ENCODE measurements at places on chromosomes 3 and 15. TPM values are rescaled to one million over a fixed set of nuclear protein-coding genes. Genes with fewer than 3 reads are reported as not detected.

The GOLGA8T gene
- total RNA-seq, result not detected

The AADACL2 gene
- total RNA-seq, result not detected

DNA sequence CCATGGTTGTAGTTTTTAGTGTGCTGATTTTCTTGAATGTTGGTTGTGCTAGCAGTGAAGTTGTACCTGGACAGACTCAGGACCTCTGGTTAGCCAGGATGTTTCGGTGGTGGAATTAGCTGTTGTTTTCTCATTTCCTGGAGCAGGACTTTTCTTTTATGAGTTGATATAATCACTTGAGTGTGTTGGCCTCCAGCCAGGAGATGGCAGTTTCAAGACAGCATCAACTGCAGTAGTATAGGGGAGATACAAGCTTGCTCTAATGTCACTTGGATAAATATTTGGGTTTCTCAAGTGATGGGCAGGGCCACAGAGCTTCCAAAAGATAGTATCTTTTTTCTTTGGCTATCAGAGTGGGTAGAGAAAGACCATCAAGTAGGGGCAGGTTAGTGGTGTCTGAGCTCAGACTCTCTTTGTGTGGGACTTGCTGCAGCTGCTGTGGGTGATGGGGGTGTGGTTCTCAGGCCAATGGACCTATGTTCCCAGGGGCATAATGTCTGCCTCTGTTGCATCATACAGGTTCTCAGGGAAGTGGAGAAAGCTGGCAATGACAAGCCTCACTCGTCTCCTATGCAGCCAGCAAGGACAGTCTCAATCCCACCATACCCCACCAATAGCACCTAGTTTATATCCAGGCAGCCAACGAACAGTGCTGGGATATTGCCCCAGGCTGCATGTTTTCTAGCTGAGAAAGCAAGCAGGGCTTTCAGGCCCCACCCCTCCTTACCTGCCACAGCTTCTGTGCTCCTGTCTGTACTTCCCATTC, 14.6 kb upstream of the OR5K2 start:
- no peak for DNase-seq

GRCh38 chr15:60001610-60002527, 2.2 kb upstream of the FOXB1 start:
- no peak for DNase-seq

DNA sequence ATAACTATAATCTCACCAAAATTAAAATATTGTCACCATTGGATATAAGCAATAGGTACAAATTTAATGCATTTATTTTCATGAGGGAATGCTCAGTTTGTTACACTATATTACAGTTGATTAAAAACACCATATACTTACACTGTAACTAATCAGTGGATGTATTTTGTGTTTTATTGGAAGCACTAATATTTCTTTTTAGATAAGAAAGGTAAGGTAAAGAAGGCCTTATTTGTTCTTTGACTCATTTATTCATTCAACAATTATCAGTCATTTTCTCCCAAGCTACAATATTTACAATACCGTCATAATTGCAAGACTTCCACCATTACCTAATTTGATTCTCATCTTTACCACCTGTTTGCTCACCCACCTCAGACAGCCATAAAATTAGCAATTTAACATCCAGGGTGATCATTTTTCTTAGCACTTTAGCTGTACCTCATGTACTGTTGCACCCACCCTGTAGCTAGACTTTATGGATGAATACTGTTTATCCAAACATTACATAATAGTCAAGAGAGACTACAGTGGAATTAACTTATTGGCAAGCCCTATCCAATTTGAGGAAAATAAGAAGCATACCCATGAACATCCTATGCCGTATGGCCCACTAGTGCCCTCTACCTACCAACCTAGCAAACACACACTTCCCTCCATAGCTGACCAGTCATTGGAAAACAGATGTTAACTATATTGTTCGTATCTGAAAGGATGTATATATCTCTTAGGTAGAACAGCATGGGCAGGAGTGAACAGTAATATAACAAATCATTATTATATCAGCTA, 229.6 kb downstream of the BBX start:
- DNase-seq, result peak; percentile 38

Data from LHCN-M2 (cell line).